ENCODE measurements at places on chromosomes 12 and 14. TPM values are rescaled to one million over a fixed set of nuclear protein-coding genes. Genes with fewer than 3 reads are reported as not detected.

DNA sequence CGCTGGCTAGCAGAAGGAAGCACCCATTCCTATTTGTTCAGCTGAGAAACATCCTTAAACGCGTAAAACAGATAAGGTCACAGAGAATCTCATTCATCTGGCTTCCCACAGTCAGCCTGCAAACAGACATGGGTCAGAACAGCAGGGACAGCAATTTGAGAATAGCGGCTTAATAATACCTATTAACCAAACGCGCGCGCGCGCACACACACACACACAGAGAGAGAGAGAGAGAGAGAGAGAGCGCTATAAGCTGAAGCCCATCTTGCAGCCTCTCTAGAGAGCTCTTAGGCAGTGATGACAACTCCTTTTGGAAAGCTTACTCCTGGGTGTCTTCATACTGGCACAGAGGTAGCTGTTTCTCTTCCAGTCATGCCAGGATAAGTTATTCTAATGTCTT is 26.4 kb downstream of the TMEM132D start:
- DNase-seq = no peak

- DNase-seq = peak; percentile 46
These were observed 1.5 kb downstream of the IRF2BPL start for GRCh38 chr14:77026930-77027537.

- DNase-seq = peak; percentile 48
These were observed 577 bp downstream of the ATG101 start for GRCh38 chr12:52070185-52070925.

DNA sequence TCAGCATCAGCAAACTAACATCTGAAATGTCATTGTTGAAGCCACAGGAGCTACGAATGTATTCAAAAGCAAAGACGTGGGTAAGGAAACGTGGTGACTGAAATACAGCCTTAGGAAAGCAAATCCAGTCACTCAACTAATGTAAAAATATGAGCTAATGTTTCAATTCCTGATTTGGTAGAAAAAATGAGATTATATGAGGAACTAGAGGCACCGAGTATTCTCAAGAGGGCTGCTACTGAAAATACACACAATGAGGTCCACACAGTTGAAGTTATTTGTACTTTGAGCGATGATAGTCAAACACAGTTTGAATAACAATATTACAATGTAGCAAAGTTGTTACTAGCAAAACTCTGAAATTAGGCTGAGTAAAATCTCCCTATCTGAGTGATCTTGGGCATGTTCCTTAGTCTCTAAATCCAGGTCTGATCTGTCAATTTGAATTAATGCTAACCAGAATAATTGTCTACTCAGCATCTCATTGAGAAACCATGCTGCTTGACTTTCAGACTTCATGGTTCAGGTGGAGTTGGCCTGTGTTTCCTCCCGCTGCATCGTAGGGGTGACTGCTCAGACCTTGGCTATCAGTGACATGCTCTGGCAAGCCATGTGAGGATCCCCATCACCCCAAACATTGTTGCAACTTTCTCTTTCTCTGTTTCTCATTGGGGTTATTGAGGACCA is 467.1 kb upstream of the SOX5 start:
- DNase-seq = no peak

DNA sequence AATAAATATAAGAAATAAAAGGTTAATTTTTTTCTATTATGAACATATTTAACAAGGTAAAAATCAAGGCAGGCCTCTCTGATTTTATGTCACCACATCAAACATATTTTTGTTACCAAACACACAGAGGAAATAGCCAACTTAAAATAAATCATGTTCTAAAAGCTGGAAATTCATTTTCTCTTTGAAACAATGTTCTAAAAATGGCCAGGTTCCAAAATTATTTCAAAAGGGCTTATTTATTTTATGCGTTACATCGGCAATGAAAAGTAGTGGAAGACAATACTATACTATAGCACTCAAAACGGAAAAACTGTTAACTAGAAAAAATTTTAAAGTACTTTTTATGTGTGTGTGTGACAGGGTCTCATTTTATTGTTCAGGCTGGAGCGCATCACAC is 24.0 kb upstream of the RASSF8 start:
- no peak for DNase-seq

- DNase-seq = no peak
These were observed 162.8 kb upstream of the LHX5 start for GRCh38 chr12:113634474-113634873.

- no peak for DNase-seq
These were observed 58.9 kb upstream of the SRRM4 start for GRCh38 chr12:118922405-118922804.

DNA sequence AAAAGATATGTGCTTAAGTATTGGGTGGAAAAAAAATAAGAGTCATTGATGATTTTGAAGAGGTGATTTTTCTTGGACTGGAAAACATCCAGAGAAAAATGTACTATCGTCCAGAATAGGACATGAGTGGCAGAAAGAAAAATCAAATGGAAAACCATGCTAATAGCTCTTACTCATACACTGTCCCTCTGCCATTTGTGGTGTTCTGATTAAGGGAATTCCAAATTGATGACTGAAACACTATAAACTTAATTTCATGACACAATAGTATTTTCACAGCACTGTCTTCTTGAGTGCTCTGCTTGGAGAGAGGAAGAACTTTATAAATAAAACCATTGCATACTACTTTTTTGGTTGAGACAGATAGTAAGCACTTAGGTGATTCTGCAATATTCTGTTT is 72.4 kb downstream of the USP15 start:
- no peak for DNase-seq

DNA sequence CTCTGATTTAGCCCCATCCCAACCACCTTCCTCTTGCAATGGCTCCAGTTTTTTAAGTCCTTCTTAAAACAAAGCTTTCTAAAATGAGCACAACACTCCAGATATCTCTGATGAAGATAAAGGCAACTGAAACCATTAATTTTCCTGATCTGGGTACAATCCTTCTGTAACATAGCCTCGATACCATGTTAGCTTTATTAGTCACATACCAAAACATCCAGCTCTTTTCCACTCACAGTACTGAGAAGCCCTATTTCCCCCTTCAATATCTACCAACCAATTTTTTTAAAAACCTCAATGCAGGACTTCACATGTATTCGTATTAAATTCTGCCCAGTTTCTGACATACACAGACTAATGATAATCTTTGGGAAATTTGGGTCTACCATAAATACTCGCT is 105.9 kb downstream of the MED13L start:
- no peak for DNase-seq

DNA sequence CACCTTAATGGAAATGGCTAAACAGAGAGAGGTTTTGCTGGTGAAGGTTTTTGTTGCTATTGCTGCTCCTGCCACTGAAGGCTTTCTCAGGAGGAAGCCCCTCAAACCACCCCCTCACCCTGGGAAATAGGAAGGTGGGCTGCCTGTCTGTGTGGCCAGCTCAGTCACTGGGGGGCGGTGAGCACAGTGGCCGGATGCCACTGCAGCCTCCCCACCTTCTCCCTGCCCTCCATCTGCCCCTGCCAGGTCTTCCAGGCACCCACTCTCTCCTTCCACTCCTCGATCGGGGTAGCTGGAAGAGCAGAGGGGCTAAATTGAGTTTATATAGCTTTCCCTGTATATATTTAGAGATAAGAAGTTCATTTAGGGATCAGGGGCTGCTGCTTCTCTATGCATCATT is 80.8 kb downstream of the PAPOLA start:
- DNase-seq = no peak

The LDHB gene
- total RNA-seq = 2,384 TPM

The PLEKHH1 gene
- total RNA-seq = 6.7 TPM

GRCh38 chr14:37464192-37464858 is 130.7 kb downstream of the FOXA1 start:
- DNase-seq = no peak

DNA sequence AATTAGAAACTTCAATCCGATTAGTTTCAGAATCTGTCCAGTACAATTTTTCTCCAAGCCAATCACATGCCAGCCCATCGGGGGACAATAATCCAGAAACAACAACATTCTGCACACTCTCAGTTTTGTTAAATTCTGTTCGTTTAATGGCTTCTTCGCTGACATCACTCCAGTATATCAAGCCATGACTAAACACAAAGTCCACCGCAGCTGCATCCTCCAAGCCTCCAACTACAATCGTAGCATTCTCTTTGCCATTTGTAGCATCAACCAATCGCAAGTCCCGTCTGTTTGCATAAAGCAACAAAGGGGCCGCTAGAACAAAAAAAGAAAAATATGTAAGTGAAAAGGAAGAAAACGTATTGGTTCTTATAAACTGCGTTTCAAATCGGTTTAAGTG is 22.5 kb downstream of the LRP6 start:
- DNase-seq = no peak

- no peak for DNase-seq
These were observed 35.6 kb upstream of the ANKS1B start for GRCh38 chr12:100020370-100020769.

- DNase-seq = peak; percentile 59
These were observed 34.3 kb upstream of the SLC38A1 start for GRCh38 chr12:46303039-46303666.

Measured in activated CD8-positive, alpha-beta T cell treated with anti-CD3 and anti-CD28 coated beads for 36 hours (primary cell).